HT-29 (cell line): ENCODE measurements at places on chromosomes 4 and X. TPM values are rescaled to one million over a fixed set of nuclear protein-coding genes. Genes with fewer than 3 reads are reported as not detected.

SMIM10 gene
- total RNA-seq, result not detected in 2 replicates

HHIP gene
- not detected in 2 replicates for total RNA-seq

TSPAN7 gene
- not detected in 2 replicates for total RNA-seq

GPR82 gene
- not detected in 2 replicates for total RNA-seq

DMRTC1 gene
- total RNA-seq, result not detected in 2 replicates

PPP1R3F gene
- total RNA-seq, result 7.2 and 7.3 TPM in 2 replicates

EXOC1 gene
- total RNA-seq, result 11.1 and 11.2 TPM in 2 replicates

ZNF275 gene
- 5.1 and 5.5 TPM in 2 replicates for total RNA-seq

TRMT10A gene
- 2.5 and 3.3 TPM in 2 replicates for total RNA-seq

ADH6 gene
- 0.13 and 0.47 TPM in 2 replicates for total RNA-seq

KDM5C gene
- total RNA-seq, result 126 and 128 TPM in 2 replicates

ETDB gene
- total RNA-seq, result not detected in 2 replicates

PRICKLE3 gene
- 19.0 and 22.3 TPM in 2 replicates for total RNA-seq

RBM46 gene
- total RNA-seq, result not detected in 2 replicates

FABP2 gene
- total RNA-seq, result not detected in 2 replicates

AMOT gene
- total RNA-seq, result 0.13 and 0.25 TPM in 2 replicates

TEX13C gene
- total RNA-seq, result not detected in 2 replicates

SLC39A8 gene
- 13.6 and 14.6 TPM in 2 replicates for total RNA-seq

NXF2 gene
- total RNA-seq, result not detected in 2 replicates

NMU gene
- 2.4 and 8.6 TPM in 2 replicates for total RNA-seq

PCDH7 gene
- total RNA-seq, result 0.21 and 0.43 TPM in 2 replicates

ADGRG4 gene
- total RNA-seq, result not detected in 2 replicates

CXorf51B gene
- total RNA-seq, result not detected in 2 replicates

SSX2 gene
- total RNA-seq, result not detected in 2 replicates

MSN gene
- 108 and 120 TPM in 2 replicates for total RNA-seq

CLGN gene
- total RNA-seq, result 0.05 TPM in 1 of 2 replicates, not detected in the other

VCX2 gene
- not detected in 2 replicates for total RNA-seq

MID2 gene
- total RNA-seq, result 0.58 and 1.2 TPM in 2 replicates

PFKFB1 gene
- not detected in 2 replicates for total RNA-seq

ADRA2C gene
- total RNA-seq, result 0.53 TPM in 1 of 2 replicates, not detected in the other

LRP2BP gene
- 0.13 and 0.61 TPM in 2 replicates for total RNA-seq

TMPRSS11A gene
- total RNA-seq, result not detected in 2 replicates

AVPR2 gene
- not detected in 2 replicates for total RNA-seq

FHIP1A gene
- 1.8 and 2.2 TPM in 2 replicates for total RNA-seq

SMIM43 gene
- total RNA-seq, result not detected in 2 replicates

GSX2 gene
- total RNA-seq, result not detected in 2 replicates

TEX13B gene
- not detected in 2 replicates for total RNA-seq

FHDC1 gene
- total RNA-seq, result 2.8 and 3.0 TPM in 2 replicates

FRAS1 gene
- 15.2 and 18.9 TPM in 2 replicates for total RNA-seq

TMSB15A gene
- total RNA-seq, result not detected in 2 replicates

PDE6B gene
- total RNA-seq, result not detected in 2 replicates

MAGEA9 gene
- total RNA-seq, result not detected in 2 replicates

NKX3-2 gene
- 0.05 TPM in 1 of 2 replicates, not detected in the other for total RNA-seq
